ENCODE measurements at places on chromosomes 4 and X.

- peak; percentile 70 for DNase-seq
These were observed at the start of gene OCRL for GRCh38 chrX:129540068-129540653. TSS of gene OCRL (plus strand) at chrX:129540259. CDS start at chrX:129540440, 181 bp downstream.

GRCh38 chr4:94334962-94335361, 7.7 kb downstream of the HPGDS start:
- no peak for DNase-seq

DNA sequence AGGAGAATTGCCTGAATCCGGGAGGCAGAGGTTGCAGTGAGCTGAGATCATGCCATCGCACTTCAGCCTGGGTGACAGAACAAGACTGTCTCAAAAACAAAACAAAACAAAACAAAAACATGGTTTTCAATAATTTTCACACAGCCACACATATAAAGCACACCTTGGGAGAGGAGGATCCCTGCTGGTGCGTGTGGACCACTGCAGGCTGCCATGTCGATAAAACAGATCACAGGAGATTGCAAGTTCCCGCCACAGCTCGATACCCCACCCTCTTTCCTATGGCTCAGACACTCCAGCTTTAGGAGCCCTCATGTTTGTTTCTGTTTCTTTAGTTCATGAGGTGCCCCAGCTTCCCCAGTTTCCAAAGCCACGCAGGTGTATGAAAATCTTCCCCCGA, 31.3 kb upstream of the CLDN24 start:
- no peak for DNase-seq

DNA sequence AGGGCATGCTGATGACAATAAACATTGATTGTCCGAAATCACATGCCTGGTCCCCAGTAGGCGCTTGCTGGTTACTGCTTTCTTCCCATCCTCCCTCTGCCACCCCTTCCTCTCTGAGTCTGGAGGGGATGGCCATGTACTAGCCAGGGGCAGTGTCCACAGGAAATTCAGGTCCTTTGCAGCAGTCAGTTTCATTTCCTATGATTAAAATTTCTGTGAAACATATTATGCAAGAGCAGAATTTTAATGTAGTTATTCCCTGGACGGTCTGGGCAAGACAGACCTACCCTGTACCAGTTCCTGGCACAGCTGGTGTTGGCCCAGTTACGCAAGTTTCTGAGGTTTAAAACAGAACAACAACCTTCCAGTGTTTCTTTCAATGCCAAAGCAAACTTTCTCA, 28.2 kb upstream of the TLR2 start:
- no peak for DNase-seq

- no peak for DNase-seq
These were observed at the start of gene EGFL6 for GRCh38 chrX:13569479-13570260. TSS of gene EGFL6 (plus strand) at chrX:13569601. CDS start at chrX:13569862, 261 bp downstream.

GRCh38 chrX:105315248-105315647, 94.8 kb upstream of the TEX13A start:
- no peak for DNase-seq

DNA sequence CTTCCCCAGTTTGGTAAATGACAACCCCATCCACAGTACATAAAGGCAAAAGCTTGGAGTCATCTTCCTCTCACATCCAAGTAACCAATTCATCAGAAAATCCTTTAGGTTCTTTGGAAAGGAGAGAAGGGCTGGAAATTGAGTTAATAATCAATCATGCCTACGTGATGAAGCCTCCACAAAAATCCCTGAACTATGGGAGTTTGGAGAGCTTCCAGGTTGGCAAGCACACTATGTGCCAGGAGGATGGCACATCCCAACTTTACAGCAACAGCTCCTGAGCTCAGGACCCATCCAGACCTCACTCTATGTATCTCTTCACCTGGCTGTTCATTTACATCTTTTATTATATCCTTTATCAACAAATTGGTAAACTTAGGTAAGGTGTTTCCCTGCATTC, 98.9 kb downstream of the IQCM start:
- DNase-seq = no peak

DNA sequence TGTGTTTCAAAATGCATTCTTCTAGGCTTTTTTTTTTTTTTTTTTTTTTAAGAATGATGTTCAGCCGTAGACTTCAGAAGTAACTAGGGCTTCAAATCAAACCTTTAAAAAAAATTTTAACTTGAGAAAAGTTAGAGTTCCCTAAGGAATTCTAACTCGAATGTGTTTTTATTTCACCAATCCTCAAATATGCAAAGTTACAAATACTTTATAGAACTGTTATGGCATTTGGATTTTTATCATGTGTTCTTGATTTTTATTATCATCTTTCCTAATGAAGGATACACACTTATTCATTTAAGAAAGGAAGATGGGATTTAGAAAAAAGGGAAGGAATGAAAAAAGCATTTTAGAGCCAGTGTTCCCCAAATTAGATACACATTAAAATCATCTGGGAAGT, 200.6 kb upstream of the LDB2 start:
- no peak for DNase-seq

DNA sequence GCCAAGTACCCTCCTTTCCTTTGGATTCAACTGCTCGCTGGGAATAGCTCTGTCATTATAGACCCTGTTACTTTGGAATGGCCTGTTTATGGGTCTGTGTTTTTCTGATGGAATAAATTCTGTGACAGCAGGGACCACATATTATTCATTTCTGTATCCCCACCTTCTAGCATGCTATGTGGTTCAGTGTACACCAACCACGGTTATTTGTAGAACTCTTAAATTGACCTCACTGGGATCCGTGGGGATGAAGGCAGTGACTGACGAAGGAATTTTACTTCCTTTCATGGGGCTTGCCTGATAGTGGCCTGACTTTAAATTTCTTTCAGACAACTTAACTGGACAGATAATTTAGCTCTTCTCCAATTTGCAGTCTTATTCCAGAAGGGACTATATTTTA, 343.2 kb downstream of the SPRY1 start:
- DNase-seq = no peak

DNA sequence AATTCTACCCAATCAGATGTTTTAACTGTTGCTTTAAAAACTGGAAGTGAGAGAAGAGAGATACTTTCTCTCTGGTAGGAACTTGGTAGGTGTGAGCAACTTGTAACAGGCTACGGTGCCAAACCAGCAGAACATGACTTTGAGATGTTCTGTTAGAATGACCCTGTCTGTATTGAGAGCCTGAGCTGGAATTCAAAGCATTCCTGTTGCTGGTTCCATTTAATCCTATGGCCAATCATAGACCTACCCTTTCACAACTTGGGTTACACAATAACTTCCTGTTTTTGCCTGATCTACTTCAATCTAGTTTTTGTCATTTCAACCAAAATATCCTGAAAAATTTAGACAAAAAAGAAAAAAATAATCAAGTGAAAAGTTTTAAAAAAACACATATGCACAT, 1.7 kb upstream of the PRRG1 start:
- DNase-seq = no peak

GRCh38 chr4:74651198-74651597, 143.1 kb downstream of the BTC start:
- DNase-seq = no peak

GRCh38 chr4:123217664-123218063, 178.9 kb upstream of the SPRY1 start:
- no peak for DNase-seq

DNA sequence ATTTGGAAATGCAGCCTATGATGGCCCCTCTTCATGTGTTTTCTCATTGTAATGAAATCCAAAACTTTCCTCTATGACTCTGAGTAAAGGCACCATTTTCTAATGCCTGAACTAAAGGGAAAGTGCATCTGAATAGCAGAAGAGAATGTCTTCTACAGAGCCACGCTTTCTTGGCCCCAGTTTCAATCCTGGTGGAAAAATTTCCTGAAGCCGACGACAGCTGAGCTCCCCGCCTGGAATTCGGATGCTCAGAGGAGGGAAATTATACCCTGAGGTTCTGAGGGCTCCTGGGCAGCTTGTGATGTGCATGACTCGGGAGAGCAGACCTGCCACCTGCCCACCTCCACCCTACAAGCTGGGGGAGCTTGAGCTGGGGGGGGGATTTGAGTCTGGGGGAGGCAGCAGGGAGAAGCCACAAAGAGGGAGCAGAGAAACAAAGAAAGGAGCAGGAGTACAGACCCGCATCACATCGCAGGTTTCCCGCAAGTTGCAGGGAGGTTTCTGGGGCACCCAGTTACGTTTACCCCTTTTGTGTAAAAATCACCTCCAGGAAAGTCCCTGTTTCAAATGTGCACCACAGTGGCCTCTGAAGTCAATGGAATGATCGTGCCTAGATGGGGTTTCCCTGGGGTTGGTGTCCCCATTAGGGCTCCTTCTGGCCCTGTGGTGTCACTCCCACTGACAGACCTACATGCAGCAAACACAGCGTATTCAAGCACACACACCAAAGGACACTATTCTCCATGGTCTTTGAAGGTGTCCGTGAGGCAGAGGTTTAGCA, 145.6 kb upstream of the RBPJ start:
- DNase-seq = peak; percentile 82

GRCh38 chr4:176549161-176549865, 229.5 kb downstream of the SPCS3 start:
- no peak for DNase-seq

DNA sequence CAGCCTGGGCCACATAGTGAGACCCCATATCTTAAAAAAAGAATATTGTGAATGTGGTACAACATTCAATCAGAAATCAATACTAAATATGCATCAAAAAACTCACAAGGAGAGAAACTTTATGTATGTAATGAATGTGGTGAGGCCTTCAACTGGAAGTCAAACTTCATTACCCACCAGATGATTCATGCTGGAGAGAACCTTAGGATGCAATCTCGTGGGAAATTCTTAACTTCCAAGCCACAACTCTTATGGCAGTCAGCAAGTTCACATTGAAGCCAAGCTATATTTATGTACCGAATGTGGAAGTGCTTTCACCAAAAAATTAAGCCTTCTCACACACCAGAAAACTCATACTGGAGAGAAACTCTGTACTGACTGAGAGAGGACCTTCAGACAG, 84.5 kb upstream of the UXT start:
- DNase-seq = no peak

- DNase-seq = no peak
These were observed 96.5 kb upstream of the DHX15 start for GRCh38 chr4:24680746-24681448.

DNA sequence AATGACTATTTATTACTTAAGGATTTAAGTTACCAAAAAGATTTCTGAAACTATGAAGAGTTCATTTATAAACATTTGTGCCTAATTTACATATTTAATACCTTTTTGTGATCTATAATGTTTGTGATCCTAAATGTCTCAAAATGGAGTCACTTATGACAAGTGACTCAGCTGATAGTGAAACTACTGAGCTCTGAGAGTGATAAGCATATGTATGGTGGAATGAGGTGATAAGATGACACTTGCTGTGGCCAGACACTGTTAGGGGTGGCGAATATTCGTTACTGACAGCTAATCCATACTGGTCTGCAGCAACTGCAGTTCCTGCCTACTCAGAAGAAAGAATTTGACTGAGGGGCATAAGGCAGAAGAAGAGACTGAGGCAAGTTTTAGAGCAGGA, 5.5 kb upstream of the NXF3 start:
- no peak for DNase-seq

- no peak for DNase-seq
These were observed 495.4 kb downstream of the PCDH19 start for GRCh38 chrX:99914635-99915034.

GRCh38 chr4:187732524-187732923, 263.0 kb upstream of the ZFP42 start:
- no peak for DNase-seq

- no peak for DNase-seq
These were observed 39.1 kb upstream of the MAGEA8 start for GRCh38 chrX:149841929-149842328.

- no peak for DNase-seq
These were observed 37.2 kb downstream of the PCDH7 start for GRCh38 chr4:30757357-30757756.

- no peak for DNase-seq
These were observed 146.8 kb upstream of the IL1RAPL2 start for GRCh38 chrX:104419211-104419610.

DNA sequence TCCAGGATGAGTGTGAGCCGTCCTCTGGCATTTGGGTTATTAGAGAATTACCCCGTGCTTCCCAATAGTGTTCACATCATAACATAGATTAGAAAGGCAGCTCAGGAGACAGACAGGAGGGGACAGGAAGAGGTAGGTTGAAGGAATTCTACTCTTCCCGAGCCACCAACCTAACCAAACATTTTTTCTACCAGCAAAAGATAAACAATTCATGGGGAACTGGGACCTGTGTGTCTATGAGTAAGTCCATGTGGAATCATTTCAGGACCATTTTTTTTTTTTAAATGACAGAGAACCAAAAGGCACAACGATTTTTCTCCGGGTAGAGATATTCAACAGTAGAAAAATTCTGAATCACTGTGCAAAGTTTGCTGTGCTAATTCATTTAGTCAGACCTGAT, 174.2 kb upstream of the ETNPPL start:
- no peak for DNase-seq

DNA sequence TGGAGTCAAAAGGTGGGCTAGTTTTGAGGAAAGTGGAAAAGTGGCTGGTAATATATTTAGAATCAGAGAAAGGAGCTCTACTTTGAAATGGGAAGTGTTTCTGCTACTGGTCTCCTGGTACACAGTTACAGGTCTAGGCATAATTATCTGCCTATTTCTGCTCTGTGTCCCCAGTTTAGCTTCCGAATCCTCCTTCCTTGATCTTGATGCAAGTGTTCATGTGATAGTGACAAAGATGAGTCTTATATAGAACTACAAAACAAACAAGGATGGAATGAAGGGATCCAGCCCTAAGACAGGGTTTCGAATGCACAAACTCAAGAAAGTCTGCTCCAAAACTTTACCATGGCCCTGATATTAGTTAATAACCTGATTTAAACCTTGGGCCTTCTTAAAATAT, 580.2 kb downstream of the INPP4B start:
- DNase-seq = no peak

DNA sequence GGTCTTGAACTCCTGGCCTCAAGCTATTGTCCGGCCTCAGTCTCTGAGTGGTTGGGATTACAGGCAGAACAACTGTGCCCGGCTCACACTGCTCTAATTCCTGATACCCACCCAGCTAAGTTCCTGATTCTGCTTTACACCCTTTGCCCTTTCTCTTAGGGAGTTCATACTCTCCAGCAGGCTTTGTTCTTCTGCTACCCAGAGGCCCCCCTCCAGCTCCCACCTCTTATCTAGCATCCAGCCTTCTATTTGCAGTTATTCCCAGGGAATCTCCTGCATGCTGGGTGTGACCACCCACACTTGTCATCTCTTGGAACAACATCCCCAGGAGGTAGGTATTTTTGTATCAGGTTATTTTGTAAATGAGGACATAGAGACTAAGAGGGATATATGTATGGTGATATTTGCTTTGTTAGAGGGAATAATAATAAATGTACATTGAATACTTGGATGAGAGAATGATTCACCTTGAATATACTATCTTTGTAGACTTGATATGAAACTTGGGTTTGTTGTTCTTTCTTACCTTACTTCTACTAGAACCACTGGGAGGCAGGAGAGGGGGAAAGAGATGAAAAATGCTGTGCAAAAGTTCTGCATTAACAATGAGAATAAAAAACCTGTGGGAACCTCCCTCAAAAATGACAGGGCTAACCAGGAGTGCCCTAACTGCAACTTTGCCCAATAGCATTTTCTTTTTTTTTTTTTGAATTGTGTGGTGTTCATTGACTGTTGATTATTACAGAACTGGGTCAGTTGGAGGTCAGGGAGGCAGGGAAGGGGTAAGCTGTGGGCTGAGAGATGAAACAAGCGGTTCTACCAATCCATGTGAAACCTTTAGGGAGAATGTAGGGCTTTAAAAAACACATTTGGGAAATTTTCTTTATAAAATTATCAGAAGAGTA, 157.4 kb downstream of the SPRY1 start:
- DNase-seq = no peak

- DNase-seq = no peak
These were observed 1.5 kb upstream of the BCOR start for GRCh38 chrX:40099055-40099958.

- DNase-seq = peak; percentile 68
These were observed 156.6 kb upstream of the CTSO start for GRCh38 chr4:156109943-156110900.
